IPS DF 6.9 (cell line): ENCODE measurements at places on chromosomes 2 and 18.

DNA sequence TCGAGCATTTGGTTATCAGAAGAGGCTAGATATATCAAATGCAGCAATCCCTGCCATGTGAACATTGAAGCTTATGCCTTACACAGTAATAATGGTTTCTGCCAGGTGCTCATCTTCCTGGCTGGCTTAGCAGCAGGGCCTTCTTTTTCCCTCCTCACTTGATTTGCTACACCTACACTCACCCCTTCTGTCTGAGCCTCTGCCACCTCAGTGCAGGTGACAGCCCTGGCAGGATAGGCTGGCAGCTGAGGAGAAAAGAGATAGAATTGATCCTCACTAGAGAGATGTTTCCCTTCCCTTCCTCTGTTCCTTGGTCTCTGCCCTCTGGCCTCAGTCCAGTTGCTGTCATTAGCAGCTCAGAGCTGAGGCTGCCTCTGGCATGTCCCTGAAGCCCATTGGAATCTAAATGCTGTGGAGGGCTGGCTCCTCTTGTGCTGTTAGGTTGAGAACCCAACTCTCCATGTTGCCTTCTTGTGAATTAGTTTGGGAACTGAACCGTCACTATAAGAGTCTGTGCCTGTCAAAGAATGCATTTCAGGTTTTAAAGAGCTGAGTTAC lies 18.2 kb downstream of the MPHOSPH10 start:
- DNase-seq: no peak

DNA sequence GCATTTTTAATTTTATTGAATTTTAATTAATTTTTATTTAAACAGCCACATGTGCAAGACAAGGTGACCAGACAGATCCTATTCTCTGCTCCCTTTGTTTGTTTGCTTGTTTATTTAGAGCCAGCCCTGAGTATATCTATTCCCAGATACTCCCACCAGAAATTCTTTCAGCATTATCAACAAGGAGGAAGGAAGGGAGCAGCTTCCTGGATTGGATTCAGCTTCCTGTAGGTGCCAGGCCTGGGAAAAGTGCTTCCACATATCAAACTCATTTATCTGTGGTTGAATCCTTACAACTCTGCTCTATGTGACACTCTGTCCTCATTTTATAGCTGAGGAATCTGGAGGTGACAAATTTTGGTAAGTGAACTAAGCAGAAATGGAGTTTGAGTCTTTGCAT lies 60.5 kb upstream of the KLF7 start:
- no peak for DNase-seq

DNA sequence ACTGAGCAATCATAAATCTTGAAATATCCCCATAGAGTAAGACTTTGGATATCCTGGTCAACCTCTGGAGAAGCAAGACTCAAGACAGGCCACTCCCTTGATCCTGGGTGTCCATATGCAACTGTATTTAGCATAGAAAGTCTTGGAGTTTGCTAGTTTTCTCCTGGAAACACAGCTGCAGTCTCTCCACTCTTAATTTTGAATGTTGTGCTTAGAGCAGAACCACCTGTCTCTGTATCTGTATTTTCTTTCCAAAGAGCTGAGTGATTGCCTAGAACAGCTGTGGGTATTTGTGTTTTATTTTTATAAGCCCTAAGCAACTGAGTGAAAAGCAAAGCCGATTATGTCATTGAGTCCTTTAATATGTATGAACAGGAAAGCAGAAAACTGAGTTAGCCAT lies 64.1 kb upstream of the ADAM23 start:
- DNase-seq: no peak

DNA sequence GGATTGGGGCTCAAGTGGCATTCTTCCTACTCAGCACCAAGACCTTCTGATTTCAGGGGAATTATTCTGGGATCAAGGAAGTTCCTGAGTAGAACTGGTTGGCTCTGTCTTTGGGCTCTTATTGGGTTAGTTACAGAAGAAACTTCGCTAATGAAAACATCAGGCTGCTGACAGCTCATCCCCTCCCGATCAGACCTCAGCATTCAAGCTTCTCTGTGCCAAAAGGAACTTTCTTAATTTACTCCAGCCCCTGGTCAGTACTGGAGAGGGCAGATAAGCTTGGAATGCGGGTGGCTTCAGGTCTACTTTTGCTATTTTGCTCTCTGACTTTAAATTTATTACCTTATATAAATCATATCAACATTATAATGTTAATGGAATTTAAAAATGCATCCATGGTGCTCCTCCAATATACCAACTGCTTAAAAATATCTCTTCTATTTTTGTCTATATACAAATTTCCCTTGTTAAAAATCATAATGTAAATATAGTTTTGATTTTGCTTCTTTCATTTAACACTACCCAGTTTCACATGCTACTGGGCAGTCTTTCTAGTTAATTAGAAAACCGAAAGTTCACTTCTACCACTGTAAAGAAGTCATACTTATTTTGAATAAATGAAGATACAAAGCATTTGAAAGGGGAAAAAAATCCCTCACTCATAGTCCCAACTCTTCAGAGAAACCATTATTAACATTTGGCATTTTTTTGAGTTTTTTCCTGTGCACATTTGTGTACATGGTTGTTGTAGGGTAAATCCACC lies 34.4 kb downstream of the PCARE start:
- DNase-seq: no peak
